ENCODE measurements at places on chromosomes 3 and 15.

GRCh38 chr15:85541744-85542143, 161.3 kb downstream of the AKAP13 start:
- no peak for DNase-seq

- no peak for DNase-seq
Measured at GRCh38 chr3:42631620-42632019, 21.9 kb upstream of the ZBTB47 start.

DNA sequence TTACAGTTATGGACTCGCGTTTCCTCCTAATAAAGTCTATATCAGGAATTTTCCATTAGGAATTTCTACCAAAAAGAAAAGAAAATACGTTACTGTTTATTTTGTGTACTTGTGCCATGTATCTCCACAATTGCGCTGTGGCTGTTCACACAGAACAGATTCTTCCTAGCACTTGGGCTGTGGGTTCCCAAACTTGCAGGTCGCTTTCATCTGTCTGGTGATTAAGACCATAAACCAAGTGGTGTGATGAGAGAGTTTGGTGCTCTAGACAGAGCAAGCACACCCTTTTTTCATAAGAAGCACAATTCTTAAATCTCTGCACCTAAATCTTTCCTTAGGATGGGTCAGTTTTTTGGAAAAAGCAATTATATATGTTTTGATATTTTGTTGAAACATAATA, 203.3 kb downstream of the TP63 start:
- no peak for DNase-seq

DNA sequence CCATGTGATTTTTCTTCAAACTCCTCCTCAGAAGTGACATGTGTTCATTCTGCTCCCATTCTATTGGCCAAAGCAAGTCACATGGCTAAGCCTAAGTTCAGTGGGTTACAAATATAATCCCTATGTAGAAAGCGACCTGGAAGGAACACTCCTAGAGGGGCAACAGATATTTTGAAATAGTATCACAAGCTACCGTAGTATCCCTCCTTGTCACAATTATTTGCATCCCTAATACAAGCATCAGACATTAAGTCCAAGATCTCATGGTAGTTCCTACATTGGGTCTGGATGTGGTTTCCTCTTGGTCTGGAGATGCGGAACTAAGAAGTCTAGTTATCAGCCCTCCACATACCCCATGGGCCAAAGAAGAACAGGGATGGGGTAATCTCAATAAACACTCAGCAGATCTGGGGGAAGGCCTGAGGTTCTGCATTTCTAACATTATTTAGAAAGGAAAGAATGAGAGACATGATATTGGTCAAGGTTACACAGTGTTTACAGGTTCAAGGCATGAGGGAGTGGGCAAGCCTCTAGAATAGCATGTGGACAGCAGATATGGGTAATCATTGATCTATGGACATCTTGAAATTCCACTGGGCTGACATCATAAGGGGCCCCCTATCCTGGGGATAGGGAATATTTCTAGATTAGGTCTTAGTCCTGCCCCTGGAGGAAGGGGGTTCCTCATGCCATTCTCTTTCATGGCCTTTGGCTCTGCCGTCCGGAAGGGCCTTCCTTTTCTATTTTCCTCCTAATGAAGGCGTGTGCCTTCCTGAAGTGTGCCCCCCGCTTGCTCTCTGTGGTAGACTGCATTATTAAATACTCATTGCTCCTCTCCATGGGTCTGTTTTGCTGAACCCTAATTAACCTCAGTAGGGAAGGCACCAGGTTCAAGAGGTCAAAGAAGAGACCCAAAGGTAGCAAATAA, 17.8 kb upstream of the ABHD2 start:
- no peak for DNase-seq

DNA sequence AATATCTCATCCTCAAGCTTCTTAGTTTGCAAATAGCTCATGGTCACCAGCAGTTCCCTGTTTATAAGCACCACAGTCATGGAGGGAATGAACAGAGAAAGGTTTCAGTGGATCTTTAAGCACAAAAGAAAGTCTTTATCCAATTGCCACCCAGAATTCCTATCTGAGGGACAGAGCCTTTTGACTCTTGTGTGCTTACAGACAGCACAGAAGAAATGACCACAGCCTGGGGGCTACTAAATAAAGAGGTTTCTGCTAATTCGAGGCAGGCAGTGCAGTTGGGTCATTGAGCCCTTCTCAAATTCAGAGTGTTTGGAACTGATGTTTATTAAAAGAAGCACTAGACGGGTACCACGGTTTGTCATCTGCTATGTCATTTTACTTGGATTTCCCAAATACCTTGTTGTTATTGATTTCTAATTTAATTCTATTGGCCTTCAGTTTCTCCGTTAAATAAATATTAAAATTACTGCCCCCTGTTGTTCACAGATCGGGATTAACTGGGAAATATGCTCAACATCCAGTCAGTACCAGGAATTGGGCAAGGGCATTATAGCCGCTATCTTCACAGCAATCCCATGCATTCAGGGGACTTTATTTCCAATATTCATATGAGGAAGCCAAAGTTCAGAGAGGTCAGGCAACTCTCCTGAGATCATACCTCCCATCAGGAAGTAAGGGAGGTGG, 3.6 kb downstream of the PRICKLE2 start:
- no peak for DNase-seq

- DNase-seq = no peak
Measured at GRCh38 chr3:192281207-192281880, 446.0 kb downstream of the FGF12 start.

DNA sequence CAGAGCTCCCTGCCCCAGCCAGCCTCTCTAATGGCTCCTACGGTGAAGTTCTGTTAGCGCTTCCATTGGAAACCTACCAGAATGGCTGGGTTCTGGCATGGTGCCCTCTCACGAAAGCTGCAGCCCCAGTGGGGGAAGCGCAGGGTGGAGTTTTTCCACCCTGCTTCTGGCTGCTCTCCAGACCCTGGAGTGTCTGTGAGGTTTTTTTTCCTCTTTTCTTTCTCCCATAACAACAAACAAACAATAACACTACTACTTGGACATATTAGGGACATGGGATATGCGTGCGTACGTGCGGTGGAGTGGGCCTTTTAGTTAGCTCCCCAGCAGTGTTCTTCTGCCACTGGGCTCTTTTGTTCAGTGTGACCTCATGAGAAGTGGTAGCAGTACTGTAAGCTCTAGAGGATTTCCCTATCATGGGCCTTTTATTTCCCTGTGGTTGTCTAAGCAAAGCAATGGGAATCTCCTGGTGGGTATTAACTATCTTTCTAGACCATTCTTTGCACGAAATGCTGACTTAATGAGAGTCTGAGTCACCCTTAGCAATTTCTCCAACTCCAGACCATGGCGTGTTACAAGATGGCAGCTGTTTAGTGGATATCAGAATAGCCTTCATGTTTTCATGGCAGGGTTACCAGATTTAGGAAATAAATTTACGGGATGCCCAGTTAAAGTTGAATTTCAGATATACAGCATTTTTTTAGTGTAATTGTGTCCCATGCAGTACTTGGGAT, 161.9 kb downstream of the FNDC3B start:
- DNase-seq = no peak

DNA sequence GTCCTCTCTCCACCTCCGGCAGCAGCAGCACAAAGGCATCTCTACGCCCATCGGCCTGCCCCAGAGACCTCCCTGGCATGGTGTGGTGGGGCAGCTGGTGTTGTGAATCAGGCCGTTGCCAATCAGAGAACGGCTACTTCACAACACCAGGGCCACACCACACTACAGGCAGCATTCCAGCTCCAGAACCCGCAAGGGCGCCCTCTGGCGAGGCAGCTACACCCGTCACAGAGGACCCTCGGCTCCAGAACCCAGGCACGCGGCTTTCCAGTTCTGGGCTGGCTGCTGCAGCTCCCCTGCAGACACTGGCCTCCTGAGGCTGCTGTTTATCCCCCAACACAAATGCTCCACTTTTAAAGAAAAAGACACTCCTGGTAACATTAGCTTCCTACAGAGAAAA, 127.5 kb upstream of the TOPAZ1 start:
- no peak for DNase-seq

DNA sequence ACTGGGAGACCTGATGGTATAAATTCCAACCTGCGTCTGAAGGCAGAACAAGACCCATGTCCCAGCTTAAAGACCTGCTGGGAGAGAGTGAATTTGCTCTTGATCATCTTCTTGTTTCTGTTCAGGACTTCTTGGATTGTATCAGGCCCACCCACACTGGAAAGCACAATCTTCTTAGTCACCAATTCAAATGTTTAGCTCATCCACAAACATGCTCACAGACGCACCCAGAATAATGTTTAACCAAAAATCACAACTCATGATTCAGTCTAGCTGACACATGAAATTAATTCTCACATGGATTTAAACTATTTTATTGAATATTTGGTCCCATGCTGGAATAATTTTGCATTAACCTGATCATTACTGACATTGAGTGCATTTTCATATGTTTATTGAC, 37.8 kb upstream of the GOLGA6L2 start:
- no peak for DNase-seq

DNA sequence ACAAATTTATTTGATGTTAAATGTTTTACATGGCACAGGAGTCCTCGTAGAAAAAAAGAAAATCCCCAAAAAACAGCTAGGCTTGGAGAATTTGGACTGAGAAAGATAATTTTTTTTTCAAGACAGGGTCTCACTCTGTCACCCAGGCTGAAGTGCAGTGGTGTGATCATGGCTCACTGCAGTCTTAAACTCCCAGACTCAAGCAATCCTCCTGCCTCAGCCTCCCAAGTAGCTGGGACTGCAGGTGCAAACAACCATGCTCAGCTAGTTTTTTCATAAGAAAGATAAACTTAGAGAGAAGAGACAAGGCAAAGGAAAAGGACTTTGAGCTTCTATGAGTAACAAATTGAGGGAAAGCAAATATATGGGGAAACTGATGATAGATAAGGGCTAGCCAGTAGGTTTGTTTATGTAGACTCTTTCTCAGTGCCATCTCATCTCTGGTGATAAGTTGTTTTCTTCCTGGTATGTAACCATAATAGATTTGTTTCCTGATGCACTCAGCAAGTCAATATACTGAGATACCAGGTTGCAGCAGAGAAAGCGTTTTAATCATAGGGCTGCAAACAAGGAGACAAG, 13.1 kb upstream of the TRMT10C start:
- no peak for DNase-seq

- no peak for DNase-seq
Measured at GRCh38 chr3:106172101-106172500, 303.3 kb upstream of the CBLB start.

GRCh38 chr3:193742628-193743027, 149.6 kb downstream of the OPA1 start:
- no peak for DNase-seq

DNA sequence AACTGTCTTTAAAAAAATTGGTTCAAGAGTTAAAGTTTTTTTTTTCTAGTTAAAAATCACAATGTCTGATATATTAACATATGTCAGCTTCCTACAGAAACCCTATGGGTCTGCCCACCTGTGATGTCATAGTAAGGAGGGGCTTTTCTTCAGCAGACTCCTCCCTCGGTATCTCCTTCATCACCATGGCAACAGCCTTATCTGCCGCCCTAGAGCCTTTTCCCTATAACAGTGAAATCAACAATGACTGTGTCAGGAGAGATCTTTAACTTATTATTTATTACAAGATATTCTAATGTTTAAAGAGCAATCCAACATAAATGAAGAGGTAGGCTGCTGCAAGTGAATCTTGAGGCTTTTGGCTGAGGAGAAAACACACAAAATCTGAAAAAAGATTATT, 138.7 kb downstream of the PEX5L start:
- DNase-seq = no peak

DNA sequence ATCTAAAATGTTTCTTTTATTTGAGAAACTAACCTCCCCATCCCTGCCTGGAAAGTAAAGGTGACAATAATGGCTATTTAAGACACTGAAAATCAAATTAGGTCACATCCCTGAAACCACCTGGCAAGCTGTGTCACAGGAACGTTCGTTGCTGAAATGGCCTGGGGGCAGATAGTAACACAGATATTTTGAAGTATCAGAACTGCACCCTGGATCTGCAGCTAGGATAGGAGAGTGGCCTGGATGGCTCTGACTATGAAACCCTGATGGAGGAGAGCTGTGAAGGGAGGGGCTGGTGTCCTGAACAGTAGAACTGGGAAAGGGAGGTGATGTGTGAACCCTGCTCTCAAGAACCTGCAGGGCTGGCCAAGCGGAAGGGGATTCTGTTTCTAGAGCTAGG, 648.3 kb upstream of the CFAP20DC start:
- no peak for DNase-seq

GRCh38 chr15:33007303-33007855, 187.1 kb downstream of the FMN1 start:
- DNase-seq = no peak

- DNase-seq = no peak
Measured at GRCh38 chr15:36925653-36926426, 174.5 kb downstream of the MEIS2 start.

DNA sequence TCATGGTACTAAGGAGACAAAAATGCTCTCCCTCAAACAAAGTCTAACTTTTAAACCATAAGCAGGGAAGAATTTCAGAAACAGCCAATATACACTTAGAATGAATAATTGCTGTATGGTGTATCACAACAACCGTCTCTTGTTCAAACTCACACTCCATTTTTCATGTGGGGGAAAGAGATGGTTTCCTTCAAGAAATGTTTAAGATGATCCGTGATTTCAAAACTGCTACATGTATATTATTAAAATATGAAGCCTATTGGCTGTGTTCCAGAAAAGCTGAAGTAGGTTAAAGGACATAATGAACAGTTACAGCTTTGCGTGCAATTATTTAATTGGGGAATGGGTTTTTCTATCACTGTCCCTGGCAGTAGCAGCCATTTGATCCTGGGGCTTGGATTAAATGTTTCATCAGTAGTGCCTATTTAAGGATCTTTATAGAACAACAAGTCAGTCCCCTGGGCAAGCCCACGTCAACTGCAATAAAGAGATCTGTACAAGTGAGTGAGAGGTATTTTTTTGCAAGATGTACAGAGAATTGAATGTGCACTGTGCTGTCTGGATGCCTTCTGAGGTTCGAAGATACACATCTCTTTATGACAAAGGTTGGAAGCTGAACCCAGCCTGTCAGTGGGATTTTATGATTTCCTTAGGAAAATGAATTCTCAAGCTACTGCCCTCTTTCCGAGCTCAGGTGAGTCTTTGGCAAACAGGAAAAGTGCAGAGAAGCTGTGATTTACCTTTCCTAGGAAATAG, 337.2 kb upstream of the RARB start:
- no peak for DNase-seq

DNA sequence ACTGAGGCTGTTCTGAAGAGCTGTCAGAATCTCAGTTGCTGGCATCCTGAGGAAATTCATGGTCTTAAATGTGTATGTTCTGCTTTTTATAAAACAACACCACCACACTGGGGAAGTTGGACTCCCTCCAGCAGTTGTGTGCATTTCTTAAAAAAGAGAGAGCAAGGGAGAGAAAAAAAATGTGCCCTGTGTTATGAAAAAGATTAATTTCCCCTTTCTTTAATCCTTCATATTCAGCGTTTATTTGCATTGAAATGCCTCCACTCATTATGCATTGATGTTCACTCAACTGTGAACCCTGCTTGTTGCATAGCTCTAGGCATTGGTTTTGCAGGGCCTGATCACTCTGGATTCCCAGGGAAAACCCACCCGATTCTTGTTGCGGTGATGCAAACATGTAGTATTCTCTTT, 4.4 kb upstream of the ZNF609 start:
- DNase-seq = no peak

- DNase-seq = no peak
Measured at GRCh38 chr3:34248352-34248751, 449.9 kb downstream of the PDCD6IP start.

Measured in stimulated activated CD4-positive, alpha-beta T cell treated with anti-CD3 and anti-CD28 coated beads, TNF-alpha, amount 100 ng/mL, for 1 hour (primary cell).